ENCODE measurements at places on chromosomes 3 and 15.

- no peak for DNase-seq
Measured at GRCh38 chr3:40766396-40766795, 241.6 kb downstream of the ZNF621 start.

DNA sequence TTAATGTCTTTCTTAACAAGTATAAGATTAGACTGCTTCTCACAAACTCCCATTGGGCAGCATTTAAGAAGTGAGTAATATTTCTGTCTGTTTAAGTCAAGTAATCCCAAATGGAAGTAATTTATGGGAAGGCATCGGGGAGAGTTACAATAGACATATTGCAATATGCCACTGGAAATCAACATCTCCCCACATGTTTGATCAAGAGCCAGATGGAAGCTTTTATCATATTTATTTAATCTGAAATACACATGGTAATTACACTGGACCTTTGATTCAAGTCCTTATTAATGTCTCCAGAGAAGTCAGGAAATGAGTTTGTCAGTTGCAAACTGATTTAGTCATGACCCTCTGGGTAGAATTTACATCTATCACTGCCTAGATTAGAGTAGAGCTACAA, 943.8 kb downstream of the VGLL3 start:
- no peak for DNase-seq

GRCh38 chr3:52230461-52230860, 5.0 kb upstream of the TLR9 start:
- DNase-seq, result no peak

- no peak for DNase-seq
Measured at GRCh38 chr15:95857758-95858157, 472.7 kb upstream of the NR2F2 start.

DNA sequence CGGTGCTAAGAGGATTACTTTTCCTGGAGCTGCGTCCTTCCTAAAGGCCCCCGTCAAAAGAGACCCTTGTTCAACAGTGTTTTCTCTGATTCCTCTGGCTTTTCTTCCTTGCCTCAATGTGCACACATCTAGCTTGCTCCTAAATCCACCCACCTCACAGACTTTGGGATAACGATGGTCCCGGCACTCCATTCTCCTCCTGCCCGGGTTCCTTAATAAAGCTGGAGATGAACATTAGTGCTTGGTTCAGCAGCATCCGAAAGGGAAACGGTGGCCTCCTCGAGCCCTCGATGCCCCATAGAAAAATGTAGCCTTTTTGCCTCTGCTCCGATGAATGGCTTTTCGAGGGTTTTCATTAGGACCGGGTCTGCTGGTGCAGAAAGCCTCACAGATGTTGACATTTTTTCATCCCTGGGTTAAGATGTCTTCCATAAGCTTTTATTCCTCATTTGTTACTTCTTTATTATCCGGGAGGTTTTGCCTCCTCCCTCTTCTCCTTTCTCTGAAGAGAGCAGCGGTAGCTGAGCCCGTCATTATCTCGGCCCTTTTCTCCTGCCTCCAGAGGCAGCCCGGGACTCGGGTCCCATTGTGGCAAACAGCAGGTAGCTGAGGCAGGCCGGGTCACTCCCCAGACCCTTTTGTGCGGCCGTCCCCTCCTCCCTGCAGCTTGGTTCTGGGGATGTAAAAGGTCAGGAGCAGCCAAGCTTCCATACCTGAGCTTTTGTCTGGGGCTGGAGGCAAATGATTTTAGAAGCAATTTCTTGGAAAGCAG, 64.6 kb downstream of the CPN2 start:
- DNase-seq, result no peak

- DNase-seq, result no peak
Measured at GRCh38 chr3:57910990-57911389, 97.2 kb upstream of the FLNB start.

GRCh38 chr15:67873777-67874176, 33.9 kb upstream of the RNU6-1 start:
- DNase-seq, result no peak

- DNase-seq, result no peak
Measured at GRCh38 chr3:42024591-42025351, 62.9 kb upstream of the ULK4 start.

- no peak for DNase-seq
Measured at GRCh38 chr15:67340630-67341029, 86.0 kb downstream of the IQCH start.

GRCh38 chr3:185353823-185354614, 8.9 kb upstream of the MAP3K13 start:
- no peak for DNase-seq

DNA sequence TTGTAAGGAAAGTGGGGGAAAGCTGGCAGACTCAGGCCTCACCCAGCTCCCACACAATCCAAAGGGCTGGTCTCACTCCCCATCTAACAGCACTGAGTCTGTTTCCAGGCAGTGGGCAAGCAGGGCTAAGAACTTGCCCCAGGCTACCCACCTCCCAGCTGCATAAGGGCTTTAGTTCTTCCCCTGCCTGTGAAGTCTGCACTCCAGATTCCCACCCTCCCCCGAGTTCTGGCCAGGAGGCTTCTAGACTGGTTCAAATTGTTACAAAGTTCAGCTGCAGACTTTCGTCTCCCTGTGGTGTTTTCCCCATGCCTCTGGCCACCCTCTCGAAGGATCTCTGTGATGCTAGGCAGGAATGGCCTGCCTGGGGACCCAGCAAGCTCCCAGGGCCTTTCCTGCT, 11.2 kb downstream of the EHHADH start:
- no peak for DNase-seq

DNA sequence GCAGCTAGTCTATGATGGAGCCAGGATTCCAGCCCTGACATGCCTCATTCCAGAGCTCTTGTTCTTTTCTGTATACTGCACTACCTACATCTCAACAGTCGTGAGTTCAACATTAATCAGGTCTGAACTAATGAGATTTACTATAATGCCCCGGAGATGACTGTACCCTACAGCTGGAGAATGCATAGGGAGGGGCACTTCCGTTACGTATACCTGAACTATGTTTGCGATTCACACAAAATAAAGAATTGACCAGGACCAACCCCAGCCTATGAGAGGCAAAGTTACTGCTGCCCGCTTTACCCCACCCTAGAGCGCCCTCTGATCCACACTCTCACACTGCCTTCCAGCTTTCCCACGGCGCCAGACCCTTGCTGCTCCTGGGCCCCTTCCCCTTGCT, 97.0 kb downstream of the IGF2BP2 start:
- no peak for DNase-seq

Measured in activated CD8-positive, alpha-beta memory T cell treated with anti-CD3 and anti-CD28 coated beads for 1 hour (primary cell).